Activated naive CD4-positive, alpha-beta T cell (primary cell): ENCODE measurements at places on chromosomes 7 and 10.

DNA sequence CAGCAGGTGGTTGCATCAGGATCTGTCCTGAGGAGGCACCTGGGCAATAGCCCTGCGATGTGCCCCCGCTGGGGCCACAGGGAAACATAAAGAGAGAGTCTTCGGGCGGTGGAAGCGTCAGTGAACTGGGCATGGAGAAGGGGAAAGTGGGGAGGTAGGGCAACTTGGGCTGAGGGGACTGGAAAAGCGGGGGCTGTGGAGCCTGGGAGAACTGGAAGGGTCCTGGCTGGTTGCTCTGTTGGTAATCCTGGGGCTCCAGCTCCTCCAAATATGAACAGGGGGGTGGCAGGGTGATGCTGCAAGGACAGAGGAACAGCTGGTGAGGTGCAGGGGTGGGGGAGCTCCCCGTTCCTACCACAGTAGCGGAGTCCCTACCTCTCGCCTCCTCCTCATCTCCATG, 5.2 kb downstream of the NOBOX start:
- DNase-seq: no peak

DNA sequence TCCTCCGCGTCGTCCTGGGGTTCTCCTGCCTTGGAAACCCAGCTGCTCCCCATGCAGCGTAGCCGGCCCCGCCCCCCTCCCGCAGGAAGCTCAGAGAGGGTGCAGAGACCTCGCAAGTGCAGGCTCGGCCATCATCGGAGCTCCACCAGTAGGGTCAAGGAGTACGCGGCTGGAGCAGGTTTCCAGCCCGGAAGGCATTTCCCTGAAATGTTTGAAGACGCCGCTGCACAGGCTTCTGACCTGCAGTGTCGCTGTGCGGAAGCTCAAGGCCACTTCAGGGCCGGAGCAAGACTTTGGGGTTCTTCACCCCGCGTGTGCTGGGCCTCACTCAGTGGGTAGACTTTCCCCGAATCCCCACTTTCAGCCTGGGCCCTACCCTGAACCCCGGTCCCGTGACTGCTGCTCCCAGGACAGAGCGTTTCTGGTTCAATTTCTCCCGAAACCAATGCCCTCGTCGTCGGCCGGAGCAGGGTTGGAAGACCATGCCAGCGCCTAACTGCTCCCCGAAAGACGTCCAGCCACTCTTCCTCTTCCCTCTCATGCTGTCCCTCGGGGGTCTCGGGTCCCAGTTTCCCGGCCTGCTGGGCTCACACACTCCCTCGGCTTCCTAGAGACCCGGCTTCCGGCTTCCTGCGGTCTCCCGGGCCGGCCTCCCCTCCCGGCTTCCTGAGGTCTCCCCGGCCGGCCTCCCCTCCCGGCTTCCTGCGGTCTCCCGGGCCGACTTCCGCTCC, 52.1 kb downstream of the INSIG1 start:
- DNase-seq: no peak

- DNase-seq: no peak
These were observed 50.9 kb downstream of the INPP5A start for GRCh38 chr10:132588301-132589013.

GRCh38 chr7:30898411-30898810, 13.2 kb upstream of the AQP1 start:
- DNase-seq: no peak

DNA sequence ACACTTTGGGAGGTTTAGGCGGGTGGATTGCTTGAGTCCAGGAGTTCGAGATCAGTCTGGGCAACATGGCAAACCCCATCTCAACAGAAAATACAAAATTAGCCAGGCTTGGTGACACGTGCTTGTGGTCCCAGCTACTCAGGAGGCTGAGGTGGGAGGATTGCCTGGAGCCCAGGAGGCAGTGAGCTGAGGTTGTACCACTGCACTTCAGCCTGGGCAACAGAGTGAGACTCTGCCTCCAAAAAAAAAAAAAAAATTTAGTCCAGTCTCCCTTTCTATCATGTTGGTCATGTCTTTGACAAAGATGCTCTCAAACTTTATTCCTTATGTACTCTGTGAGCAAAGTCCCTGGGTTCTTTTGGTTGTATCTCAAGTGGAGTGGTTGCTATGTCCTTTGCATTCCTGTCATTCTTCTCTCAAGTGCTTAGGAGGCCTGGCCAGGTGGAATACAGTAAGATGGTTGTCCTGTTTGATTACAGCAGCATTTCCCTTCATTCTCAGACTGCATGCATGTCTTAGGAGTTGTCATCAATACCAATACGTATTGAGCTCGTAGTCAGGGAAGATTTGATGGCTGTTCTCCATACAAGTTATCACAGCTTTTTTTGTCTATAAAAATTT, 85.7 kb downstream of the MMRN2 start:
- no peak for DNase-seq

DNA sequence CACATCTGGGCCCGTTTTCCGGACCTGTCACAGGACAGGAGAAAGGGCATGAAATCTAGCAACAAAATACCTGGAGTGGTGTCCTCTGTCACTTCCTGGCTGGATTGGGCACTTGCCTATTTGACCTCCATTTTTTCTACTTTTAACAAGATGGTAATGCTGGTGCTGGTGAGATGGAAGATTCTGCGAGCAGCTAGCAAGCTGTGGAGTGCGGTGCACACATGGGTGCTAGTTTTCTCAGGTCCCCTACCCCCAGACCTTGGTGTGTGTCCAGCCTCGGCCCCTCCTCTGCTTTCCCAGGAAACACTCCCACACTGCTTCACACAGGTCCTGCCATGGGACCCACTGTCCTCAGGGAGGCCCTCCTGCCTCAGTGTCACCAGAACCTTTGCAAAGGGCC, 87.7 kb downstream of the WDR11 start:
- DNase-seq: no peak

DNA sequence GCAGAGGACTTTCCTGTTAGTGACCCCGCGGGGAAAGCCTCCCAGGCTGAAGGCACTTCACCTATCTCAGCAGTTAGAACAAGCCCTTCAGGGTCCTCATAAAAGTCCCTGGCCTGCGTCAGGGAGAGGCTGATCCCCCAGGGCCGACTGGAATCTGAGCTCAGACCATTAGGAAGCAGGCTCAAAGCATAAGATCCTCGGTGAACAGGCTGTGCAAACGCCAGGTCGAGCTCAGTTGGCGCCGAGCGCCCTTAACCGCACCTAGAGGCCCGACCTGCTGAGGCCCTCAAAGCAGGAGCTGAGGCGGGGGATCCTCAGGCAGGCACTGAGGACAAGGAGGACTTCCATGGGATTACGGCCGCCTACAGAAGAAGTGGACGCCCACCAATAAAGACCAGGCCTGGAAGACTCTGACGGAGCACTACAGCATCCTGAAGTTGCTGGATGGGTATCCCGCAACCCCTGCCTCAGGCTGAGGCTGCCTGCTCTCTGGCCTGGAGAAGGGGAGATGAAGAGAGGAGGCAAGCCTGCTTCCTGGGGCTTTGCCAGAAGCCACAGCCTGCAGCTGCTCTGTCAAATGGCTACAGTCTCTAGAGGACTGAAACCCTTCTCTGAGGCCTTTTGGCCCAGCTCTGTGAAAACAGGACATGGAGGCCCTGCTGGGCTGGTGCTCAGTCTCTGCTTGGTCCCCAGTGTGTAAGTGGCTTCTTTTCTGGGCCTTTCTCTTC, 29.9 kb downstream of the LIPJ start:
- no peak for DNase-seq

DNA sequence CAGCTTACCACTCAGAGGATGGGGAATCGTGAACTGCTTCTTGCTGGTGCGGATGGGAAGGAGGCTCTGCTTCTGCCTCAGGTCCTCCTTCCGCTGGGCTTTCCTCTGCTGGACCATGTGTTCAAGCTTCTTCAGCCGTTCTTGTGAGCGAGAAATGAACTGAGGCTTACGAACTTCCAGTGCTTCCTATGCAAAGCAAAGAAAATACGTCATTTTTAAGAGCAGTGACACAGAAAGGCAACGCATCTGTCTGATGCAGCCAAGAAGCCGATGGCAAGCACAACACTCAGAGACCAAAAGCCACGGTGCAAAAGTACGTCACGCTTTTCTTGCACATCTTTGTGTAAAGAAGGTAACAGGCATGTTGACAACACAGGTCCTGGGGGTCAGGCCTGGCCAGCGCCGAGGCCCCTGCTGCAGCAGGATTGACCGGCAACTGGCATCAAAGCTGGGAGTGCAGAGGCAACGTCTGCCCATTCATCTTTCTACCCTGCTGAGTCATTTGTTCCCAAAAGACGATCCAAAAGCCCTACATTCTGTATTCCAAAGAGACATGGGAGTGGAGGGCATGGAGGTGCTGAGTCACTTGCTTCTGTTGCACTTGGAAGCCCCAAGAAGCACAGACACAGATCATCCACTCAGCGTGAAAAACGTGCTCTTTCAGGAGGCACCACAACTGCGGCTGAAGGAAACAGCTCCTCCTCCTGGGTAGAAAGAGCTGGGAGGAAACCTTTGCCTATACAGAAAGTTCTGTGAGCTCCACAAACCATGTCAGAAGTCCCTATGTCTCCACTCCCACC, 71.0 kb upstream of the ADAM12 start:
- DNase-seq: no peak

GRCh38 chr7:2729893-2730716, 42.1 kb downstream of the AMZ1 start:
- no peak for DNase-seq

DNA sequence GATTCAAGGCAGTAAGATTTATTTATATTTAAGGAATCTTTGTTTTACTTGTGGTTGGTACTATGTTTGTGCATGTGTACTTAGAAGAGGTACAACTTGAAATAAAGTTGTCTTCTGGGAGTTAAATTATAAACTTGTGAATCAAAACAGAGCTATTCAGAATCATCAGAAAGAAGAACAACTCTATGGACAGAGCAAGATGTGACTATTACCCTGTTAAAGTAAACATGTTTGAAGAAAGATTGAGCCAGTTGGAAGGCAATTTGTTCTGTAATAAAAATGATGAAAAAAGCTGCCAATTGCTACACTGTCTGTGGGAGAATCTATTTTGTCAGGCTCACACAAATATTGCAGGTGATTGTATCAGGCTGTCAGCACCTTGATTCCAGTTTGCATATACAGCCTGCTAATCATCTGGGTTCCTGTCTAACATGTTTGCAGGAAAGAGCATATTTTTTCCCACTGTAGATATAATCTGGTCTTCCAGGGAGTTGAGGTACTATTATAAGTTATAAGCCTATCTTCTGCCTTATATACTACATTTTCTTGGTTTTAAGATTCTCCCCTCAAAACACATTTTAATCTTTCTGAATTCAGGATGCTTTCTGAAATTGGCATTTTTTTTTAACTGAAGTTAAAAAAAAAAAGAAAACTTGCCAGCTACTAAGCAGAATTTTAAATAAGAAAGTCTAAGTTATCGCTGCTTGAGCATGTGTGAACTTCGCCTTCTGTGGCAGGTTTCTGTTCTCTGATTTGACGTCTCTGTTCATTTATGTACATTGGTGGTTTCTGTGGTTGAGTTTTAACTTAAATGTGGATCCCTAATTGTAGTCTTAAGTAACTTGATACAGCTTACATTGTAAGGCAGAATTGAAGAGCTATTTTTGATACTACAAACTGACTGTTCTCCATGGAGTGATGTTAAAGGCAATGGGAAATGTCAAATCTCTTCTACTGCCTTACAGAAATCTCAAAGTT, 46.0 kb downstream of the ZNRF2 start:
- DNase-seq: no peak

DNA sequence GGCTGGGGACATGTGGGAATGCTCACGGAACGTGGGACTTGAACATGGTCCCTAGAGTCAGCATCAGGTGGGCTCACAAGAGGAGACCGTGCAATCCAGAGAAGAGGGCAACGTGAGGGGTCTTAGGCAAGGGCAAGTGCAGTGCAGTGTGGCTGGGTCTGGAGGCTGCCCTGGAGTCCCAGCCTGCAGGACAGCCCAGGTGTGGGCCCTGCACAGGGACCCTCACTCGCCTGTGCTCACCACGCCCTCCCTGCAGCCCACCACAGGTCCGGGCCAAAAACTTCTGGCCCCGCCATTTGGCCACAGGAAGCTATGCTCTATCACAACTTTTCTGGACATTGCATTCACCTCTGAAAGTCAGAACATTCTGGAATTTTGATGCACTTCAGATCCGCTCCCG, 133.5 kb downstream of the PAXIP1 start:
- no peak for DNase-seq

- no peak for DNase-seq
These were observed 210.5 kb downstream of the ETV1 start for GRCh38 chr7:13778967-13779366.

DNA sequence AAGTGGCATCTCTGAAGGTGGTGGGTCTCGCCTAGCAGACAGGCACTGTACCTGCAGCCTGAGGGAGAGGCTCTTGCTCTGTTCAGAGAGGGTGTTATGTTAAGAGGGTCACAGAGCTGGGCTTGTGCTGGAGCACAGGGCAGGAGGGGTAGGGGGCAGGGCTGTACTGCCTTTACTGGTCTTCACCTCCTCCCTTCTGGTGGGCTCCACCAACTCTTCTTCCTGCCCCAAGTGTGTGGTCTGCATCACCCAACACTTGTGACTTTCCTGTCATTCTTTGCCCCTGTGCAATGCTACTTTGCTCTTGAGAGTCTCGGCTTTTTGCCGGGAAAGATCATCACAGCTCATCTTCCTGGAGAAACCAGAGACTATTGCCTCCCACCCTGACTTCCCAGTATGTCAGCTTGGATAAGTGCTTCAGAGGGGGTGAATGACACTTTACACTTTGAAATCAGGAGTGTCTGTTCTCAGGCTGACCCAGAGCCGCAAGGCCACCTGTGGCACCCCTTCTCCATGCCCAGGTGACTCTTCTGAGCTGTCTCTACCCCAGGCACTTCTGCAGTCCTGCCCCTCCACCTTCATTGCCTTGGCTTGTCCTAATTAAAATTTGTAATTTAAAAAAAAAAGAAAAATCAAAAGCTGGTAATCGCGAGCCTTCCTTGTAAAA, 38.4 kb upstream of the IKZF1 start:
- DNase-seq: no peak

DNA sequence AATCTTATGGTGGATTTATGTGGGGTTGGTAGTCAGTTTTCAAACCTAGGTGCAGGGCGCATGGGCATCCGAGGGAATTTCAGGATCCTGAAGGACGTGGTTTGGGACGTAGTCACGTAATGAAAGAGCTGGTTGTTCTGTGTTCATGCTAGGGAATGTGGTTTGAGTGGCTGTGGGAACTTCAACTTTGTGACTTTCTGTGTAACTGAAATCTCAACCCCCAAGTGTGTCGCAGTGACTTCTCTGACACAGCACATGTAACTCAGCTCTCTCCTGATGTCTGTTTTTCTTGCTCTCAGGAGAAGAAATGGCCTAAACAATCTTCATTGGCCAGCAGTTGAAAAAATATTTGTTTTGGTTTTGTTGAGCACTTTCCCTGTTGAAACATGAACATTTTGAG, 199.0 kb downstream of the PTEN start:
- DNase-seq: no peak
